ENCODE measurements at places on chromosomes 2 and 18. TPM values are rescaled to one million over a fixed set of nuclear protein-coding genes. Genes with fewer than 3 reads are reported as not detected.
A peak's percentile ranks its signal among the peaks of the same experiment; 100 is the strongest.

The ABCB11 gene
- total RNA-seq, result 0.02 TPM

The SNED1 gene
- 0.48 TPM for total RNA-seq

The SLC5A7 gene
- total RNA-seq, result 0.05 TPM

The RIT2 gene
- total RNA-seq, result not detected

The PROKR1 gene
- not detected for total RNA-seq

The AMER3 gene
- total RNA-seq, result not detected

The GPD2 gene
- total RNA-seq, result 27.5 TPM

The PER2 gene
- total RNA-seq, result 2.0 TPM

The UGT1A4 gene
- total RNA-seq, result not detected

The MYCN gene
- total RNA-seq, result 2.6 TPM

The CCDC150 gene
- total RNA-seq, result 4.4 TPM

GRCh38 chr18:37796823-37797349 is 231.3 kb upstream of the CELF4 start:
- no peak for DNase-seq

GRCh38 chr2:27261241-27261925 is 1.5 kb downstream of the SLC30A3 start:
- DNase-seq, result no peak

- no peak for DNase-seq
These were observed 17.9 kb upstream of the ALPI start for GRCh38 chr2:232438091-232438490.

- no peak for DNase-seq
These were observed 366.5 kb downstream of the DSC3 start for GRCh38 chr18:30676053-30676480.

DNA sequence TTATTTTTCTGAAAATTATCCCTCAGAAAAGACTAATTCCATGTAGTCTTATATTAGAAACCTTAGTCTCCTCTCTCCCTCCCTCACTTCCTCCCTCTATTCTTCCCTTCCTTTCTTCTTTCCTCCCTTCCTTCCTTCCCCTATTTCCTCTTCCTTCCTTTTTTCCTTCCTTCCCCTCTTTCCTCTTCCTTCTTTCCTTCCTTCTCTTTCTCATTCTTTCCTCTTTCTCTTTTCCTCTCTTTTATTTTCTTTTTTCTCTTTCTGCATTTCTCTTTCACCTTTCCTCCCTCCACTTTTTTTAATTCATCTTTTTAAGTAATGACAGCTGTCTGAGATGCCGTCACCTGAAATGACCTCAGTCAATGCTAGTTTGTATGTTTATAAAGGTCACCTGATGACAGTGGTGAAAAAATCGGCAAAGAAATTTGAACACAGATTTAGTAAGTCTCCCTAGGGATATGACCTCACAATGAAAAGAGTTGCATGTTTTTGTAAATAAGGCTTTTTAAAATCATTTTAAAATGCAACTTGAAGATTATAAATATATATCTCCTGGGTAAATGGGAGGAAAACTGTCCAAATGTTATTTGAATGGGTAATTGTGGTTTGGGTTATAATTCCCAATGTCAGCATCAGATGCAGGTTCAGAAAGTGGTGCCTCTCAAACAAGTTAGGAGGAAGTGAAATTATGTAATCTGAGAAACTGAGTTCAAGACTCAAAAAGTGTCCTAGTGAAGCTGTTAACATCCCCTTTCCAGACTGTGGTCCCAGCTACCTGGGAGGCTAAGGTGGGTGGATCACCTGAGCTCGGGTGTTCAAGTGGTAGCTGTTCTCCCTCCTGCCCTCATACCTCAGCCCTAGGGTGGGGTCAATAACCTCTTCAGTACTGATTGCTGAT is 90.3 kb upstream of the ST3GAL5 start:
- no peak for DNase-seq

- no peak for DNase-seq
These were observed 200.8 kb downstream of the SLC8A1 start for GRCh38 chr2:40251137-40251536.

GRCh38 chr18:24538414-24539264 is 78.2 kb downstream of the HRH4 start:
- no peak for DNase-seq

- no peak for DNase-seq
These were observed 20.7 kb upstream of the COPS8 start for GRCh38 chr2:237065071-237065377.

DNA sequence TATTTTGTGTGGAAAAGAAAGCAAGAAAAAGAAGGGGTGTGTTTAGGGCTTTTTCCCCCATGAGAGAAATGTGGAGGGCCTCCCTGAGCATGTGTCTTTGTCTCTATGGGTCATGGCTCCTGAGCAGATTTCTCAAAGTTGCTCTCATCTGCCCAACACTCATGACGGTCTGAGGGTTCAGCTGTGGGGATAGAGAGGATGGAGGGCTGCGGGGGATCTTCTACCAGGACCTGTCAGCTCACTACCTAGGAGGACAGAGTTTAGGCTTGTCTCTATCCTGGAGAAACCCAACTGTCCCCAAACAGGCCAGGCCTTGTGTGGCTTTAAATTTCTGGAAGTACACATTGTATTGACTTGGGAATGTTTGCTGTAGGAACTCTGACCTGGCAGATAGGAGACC is 342.2 kb downstream of the MYCN start:
- DNase-seq, result no peak

DNA sequence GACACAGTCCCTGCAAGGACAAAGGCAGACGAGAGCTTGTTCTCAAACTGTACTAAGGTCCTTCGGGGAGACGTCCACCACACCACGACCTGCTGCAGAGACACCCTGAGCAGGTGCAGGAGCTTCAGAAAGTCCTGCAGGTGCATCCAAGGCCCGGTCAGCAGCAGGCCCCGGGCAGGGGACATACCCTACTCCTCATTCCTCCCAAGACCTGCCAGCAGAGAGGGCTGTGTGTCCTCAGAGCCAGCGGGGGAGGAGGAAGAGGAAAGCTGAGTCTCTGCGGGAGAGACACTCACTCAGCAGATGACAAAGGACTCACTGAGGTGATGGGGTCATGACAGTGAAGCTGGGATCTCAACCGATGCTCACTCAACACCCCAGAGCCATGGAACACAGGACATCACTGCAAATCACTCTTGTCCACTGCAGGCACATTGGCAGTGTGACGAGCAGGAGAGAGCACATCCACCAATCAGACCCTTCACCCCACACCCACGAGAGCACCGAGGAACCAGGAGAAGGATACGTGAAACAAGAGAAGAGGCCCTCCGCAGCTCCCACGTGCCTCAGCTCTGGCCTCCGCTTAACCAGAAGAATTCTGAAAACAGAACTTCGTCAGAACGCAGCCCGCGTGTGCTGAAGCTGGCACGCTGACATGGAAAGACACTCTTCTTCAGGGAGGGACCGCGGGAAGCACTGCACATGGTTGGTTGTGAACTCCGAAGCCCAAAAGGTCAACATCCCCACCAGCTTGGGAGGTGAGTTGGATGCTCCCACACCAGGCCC is 9.3 kb downstream of the HDAC4 start:
- DNase-seq, result no peak

GRCh38 chr18:75823471-75823870 is 396.0 kb upstream of the SMIM21 start:
- no peak for DNase-seq

GRCh38 chr2:160358046-160358445 is 135.6 kb downstream of the RBMS1 start:
- DNase-seq, result peak; percentile 67

DNA sequence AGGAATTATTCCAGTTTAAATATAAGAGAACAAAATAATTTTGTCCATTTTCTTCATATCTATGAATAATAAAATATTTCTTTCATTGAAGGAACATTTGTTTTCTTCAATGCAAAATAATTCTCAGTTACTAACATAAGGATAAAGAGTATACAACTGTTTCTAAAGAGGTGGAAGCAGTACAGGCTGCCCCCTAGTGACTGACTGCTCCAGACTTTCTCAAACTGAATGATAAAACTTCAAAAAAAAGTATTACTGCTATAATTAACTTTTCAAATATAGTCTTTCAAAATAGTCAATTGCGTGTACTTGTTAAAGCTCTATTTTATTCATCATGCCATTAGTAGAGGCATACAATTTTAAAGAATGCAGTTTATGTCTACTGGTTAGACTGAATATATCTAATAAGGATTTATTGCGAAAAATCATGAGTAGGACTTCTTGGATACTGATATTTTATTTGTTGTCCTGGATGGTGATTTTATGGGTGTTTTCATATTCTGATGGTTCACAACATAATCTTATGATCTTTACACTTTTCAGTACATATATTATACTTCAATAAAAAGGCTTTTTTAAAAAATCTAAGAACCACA is 100.1 kb downstream of the WDPCP start:
- DNase-seq, result no peak

DNA sequence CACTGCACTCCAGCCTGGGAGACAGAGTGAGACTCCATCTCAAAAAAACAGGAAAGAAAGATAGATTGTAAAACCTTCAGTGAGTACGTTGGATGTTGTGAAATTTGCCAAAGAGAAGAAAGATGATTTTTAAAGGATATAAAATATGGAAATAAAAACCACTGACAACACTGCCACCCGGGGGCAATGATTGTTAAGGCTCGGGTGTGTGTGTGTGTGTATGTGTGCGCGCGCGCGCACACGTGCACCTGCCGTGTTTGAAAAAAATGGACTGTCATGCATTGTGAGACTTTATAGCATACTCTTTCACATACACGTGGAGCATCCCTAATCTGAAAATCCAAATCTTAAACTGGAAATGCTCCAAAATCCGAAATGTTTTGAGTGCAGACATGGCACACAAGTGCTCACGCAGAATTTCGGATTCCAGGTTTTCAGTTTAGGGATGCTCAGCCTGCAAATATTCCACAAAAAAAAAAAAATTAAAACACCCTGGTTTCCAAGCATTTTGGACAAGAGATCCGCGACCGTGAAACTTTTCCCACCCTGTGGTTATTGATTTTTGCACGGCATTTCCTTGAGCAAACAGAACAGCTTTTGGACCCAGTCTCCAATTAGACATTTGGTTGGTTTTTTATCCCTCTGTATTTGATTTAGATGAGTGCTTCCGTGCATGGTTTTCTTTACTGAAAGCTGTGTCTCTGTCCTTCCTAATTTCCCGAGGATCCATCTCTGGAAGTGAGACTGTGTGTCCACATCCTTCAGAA is 269.2 kb downstream of the AGAP1 start:
- no peak for DNase-seq

DNA sequence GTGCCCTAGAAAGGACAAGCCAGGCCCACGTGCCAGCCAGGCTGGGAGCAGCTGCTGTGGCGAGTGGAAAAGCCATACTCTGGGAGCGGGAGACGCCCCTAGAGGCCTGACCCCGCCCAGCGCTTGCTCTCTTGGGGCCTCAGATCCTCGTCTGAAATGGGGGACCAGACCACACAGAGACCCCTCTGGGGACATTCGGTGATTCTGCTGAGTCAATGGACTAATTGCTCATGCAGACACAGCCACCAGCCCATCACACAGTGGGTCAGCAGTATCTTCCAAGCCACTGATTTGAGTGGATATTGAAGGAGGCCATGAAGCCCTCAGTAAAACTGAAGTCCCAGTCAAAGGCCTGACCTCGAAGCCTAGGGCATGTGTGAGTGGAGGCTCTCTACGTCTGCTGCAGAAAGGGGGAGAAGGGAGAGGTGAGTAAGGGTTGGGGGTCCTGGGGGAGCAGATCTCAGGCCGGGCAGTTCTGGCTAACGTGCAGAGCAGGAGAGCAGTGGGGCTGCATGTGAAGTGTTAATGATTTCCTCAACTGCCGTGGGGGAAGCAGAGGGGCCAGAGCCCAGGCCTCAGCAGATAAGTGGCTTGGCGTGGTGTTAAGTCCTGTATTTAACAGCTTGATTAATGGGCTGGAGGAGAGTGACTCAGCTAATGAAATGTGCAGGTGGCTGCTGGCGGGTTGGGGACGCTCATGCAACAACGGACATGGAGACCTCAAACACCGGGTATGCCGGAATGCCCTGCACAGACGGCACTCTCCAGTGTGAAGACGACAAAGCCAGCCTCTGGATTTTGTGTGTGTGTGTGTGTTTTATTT is 104.4 kb upstream of the TWIST2 start:
- DNase-seq, result peak; percentile 58

- no peak for DNase-seq
These were observed 72.4 kb downstream of the CERS6 start for GRCh38 chr2:168528469-168528868.

DNA sequence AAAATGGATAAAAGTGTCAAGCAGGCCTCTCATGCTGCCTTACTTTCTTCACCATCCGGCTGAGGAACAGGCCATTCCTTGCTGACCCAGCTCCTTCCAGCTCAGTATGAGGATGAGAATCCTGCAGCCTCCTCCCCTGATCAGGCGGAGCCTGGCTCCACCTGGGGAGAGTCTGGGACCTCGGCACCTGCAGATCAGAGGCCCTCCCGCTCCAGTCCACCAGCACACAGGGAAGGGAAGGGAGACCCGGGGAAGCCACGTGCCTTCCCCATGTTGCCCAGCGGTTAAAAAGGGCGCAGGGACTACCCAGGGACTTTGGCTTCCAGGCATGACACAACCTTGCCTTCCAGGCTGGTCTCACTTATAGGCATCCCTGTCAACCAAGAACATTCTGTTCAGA is 172.0 kb downstream of the NDUFA10 start:
- no peak for DNase-seq

DNA sequence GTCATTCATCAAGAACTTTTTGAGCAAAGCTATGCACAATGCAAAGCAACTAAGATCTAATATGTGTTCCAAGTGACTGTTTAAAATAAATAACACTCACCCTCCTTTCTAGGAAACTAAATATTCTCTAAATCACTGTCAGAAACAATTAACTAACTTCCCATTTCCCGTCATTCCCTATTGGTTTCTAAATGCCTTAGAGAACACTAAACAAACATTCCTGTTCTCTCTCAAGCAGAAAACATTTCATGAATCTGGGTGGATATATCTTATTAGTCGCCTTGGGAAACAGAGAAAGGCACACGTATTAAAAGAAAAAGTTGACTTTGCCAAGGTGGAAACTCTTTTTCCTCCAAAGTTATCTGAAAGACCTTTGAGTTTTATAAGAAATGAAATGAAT is 735.2 kb downstream of the MBD2 start:
- DNase-seq, result no peak

GRCh38 chr2:68463287-68463877 is 3.7 kb downstream of the FBXO48 start:
- peak; percentile 31 for DNase-seq

GRCh38 chr2:163173591-163173990 is 335.0 kb upstream of the KCNH7 start:
- DNase-seq, result no peak

DNA sequence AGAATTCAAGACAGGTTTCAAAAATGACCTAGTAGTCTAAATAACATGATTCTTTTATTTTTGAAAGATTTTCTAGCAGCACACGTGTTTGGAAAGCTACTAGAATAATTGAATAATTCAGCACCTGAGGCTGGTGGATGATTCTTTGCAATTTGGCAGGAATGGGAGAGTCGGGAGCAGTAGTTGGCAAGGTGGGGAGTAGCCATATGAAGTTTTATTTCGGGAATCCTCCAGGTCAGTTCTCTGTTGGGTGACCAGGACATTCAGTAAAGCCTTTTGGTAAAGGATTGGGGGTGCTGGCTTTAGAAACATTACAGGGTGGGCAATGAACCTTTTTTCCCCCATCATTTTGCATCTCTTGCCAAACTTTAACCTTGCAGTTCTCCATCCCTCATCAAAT is 75.0 kb upstream of the LYPD6B start:
- no peak for DNase-seq

GRCh38 chr2:224807153-224807964 is 91.2 kb upstream of the CCDC195 start:
- DNase-seq, result no peak

Measured in astrocyte (in vitro differentiated cells and primary cell).